ENCODE measurements at places on chromosomes 6 and 20.

- DNase-seq = no peak
Measured at GRCh38 chr6:119065382-119065781, 13.1 kb downstream of the FAM184A start.

GRCh38 chr6:100488244-100488643 lies 23.5 kb upstream of the SIM1 start:
- DNase-seq = no peak

DNA sequence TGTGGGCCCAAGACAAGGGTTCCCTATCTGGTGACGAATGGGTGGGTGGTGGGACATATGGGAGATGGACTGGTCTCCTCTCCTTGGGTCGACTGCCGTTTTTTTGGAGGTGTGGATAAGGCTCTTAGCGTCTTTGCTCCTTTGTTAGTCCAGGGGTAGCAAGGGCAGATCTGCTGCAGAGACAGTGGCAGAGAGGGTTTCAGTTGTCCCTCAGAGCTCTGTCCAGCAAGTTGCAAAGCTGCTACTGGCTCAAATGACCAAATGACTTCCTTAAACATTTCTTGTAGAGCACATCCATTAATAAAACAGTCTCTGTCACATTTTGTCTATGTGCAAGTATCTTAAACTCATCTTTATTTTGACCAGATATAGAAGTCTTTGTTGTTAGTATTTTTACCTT lies 508.0 kb upstream of the ADGRB3 start:
- no peak for DNase-seq

DNA sequence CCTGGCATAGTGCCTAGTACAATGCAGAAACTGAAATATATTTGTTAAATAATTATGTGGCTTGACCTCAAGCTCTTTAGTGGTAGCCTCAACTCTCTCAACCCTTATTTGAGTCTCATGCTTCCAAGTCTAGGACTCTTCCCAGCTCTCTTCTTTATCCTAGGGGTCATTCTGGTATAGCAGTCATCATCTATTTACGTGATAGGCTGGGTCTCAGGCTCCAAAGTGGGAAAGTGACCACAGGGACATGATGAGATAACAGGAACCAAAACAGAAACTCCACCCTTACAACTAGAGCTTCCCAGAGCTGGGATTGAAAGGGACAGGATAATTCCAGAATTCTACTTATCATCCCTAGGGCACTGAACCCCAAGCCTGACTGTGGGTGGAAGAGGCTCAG lies 17.7 kb upstream of the MAP3K7 start:
- no peak for DNase-seq

GRCh38 chr6:105681061-105681460 lies 278.2 kb upstream of the PREP start:
- no peak for DNase-seq

GRCh38 chr6:148824960-148825359 lies 78.1 kb downstream of the UST start:
- DNase-seq = no peak

GRCh38 chr20:62921119-62921687 lies 5.1 kb downstream of the DIDO1 start:
- DNase-seq = peak; percentile 53

DNA sequence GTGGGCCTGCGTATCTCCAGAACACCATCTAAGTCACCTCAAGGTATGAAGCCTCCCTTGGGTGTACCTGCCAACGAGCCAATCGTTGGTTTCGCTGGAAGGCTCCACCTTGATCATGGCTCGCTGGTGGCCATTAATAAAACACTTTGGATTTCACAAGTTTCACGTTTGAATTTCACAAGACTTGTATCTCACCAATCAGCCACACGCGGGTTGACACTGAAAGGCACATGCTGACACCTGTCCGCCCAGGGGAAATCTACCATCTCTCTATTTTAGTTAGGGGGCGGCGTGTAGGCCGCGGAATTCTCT lies 586 bp upstream of the HMGA1 start:
- DNase-seq = peak; percentile 27

DNA sequence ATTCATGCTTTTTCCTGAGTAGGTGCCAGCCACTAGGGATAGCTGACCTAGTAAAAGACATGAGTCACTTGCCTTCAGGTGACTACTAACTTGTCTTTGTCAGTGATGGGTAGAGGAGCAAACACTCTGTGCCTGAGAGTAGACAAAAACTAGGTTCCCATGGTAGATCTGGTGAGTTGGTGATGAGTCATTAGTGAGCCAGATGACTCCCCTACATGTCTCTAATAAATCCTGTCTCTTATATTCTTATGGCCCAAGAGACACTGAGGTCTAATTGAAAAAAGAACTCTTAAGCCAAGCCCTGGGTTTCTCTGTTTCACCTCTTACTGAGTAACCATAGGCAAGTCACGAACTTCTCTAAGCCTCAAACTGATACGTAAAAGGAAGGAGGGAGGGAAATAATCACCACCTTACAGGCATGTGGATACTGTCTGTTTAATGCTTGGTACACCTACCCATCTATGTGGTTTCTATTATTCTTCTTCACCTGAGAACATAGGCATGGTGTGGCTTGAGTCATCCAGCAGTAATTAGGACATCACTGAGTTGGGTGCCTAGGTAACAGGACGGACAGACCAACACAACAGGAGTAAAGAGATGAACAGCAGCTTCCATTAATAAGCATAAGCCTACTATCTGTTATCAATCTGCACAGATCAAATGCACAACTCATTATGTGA lies 20.3 kb downstream of the TTPAL start:
- peak; percentile 99 for DNase-seq

GRCh38 chr20:15179381-15179780 lies 842.0 kb upstream of the FLRT3 start:
- no peak for DNase-seq

GRCh38 chr20:61371501-61372136 lies 119.6 kb downstream of the CDH4 start:
- peak; percentile 5 for DNase-seq

DNA sequence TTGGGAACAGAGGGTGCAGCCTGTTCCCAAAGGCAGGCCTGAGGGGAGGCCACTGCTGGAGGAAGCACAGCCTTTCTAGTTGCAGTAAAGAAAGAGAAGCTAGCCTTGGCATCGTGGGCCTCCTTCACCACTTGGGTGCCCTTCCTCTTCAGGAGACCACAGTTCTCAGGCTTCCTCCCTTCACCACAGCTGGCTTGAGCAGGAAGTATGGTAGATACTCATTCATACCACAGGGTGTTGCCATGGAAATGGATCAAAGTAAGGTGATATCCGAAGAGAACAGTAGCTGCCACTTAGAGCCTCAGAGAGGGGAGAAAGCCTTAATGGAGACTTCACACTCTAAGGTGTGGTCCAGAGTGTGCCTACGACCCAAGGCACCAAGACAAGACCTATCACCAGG lies 120.4 kb upstream of the RIPOR2 start:
- DNase-seq = no peak

DNA sequence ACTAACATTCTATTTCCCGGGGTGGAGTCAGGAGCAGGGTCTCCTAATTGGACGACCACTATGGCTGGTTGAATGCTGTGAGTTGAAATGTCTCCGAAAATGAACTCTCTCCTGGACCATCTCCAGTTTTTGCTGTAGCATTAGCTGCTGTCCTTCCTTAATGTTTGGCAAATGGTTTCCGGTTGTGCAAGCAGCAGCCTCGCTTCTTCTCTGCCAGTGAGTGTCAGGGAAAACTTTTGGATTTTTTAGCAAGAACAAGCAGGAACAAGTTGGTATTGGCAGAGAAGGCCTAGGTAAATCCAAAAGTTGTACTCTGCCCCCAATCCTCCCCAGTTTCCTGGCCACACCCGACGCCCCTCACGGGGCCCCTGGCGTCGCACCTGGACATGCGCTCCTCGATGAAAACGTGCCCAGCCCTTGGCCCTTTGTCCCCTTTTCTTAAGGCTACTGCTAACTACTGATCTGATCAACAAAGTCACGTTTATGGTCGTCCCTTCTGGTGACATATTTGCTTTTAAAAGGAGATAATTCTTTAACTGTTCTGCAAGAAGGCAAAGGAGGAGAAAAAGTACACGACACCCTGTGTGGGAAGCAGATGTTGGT lies 103.2 kb downstream of the ARMC2 start:
- peak; percentile 44 for DNase-seq

GRCh38 chr20:58969439-58969838 lies 11.6 kb upstream of the NELFCD start:
- no peak for DNase-seq

DNA sequence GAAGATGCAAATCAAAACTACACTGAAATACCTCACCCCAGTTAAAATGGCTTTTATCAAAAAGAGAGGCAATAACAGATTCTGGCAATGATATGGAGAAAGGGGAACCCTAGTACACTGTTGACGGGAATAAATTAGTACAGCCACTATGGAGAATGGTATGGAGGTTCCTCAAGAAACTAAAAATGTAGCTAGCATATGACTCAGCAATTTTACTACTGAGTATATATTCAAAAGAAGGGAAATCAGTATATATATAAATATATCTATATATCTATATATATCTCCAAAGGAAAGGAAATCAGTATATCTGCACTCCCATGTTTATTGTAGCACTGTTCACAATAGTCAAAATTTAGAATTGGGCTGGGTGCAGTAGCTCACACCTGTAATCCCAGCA lies 113.9 kb downstream of the KLHL32 start:
- DNase-seq = no peak

- peak; percentile 77 for DNase-seq
Measured at GRCh38 chr6:109513571-109514071, 30.6 kb upstream of the ZBTB24 start.

- DNase-seq = no peak
Measured at GRCh38 chr6:31582230-31582643, at the start of gene LTB. Gene LTB (minus strand): TSS chr6:31582424. CDS start chr6:31582417, 7 bp downstream.

- DNase-seq = no peak
Measured at GRCh38 chr20:20253744-20254330, 114.1 kb upstream of the INSM1 start.

GRCh38 chr20:24657196-24657595 lies 187.8 kb downstream of the SYNDIG1 start:
- peak; percentile 22 for DNase-seq

- no peak for DNase-seq
Measured at GRCh38 chr6:34120953-34121675, 24.8 kb downstream of the GRM4 start.

DNA sequence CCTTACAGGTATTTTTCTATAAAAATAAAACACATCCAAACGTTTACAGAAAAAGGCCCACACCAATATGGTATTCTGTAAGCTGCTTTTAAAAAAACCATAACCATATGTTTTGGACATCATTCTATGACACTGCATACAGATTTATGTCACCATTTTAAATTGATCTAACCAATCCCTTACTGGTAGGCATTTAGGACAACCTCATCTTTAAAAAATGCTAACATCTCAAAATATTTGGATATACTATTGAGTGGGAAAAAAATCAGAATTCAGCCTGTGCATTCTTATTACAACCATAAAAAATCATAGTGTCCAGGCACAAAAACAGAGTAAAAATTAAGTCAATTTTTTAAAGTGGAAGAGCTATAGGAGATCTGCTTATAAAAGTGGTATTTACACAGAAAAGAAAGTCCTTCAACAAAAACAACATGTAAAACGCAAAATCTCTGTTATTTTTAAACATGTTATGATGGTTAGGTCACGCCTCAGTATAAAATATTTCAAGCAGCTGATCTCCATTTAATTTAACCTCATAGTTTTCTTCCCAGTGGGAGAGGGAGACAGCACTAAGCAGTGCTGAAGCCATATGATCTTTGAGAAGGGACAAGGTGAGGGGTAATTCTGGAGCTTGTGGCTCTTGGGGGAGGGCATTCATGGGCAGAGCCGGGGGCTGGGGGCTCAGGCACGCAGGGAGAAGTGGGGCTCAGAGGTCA lies 21.2 kb downstream of the TRAM2 start:
- peak; percentile 69 for DNase-seq

DNA sequence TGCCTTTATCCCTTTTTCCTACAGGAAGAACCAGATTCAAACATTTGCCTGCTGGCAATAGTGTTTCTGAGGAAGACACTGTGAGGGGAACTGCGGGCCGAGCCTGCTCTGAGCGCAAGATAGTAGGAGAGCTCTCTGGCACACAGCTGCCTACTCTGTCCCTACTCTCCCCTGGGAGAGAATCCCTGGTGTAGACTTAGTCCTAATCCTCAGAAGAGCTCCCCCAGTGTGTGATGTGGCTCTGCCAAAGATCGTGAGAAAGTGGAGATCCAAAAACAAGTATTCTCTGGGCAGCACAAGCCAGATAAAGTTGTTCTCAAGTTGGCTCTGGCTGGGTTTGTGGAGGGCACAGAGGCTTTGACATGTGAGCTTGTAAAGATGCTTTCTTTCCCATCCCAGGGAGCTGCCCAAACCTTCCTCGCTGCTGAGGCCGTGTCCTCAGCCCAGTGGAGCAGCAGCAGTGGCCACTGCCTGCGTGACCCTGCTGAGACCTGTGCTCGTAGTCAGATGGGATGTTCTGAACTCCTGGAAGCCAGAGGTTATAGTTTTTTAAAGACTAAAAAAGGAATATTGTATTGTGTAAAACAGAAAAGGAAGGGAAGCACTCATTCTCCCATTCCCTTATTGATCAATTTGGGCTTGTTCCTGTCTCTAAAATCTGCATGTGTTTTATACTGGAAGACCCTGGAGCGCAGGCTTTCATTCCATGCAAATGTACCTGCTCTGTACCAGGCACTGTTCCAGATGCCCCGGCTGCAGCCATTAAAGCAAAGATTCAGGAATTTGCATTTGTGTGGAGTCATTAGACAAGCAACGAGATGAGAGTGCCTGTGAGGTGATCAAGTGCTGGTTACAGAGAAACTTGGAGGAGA lies 30.7 kb downstream of the PNLDC1 start:
- DNase-seq = no peak

GRCh38 chr6:105336986-105337385 lies 65.9 kb downstream of the PREP start:
- no peak for DNase-seq

- peak; percentile 35 for DNase-seq
Measured at GRCh38 chr6:70107852-70108629, 194.8 kb downstream of the COL9A1 start.

- DNase-seq = no peak
Measured at GRCh38 chr20:61356196-61356595, 104.1 kb downstream of the CDH4 start.

DNA sequence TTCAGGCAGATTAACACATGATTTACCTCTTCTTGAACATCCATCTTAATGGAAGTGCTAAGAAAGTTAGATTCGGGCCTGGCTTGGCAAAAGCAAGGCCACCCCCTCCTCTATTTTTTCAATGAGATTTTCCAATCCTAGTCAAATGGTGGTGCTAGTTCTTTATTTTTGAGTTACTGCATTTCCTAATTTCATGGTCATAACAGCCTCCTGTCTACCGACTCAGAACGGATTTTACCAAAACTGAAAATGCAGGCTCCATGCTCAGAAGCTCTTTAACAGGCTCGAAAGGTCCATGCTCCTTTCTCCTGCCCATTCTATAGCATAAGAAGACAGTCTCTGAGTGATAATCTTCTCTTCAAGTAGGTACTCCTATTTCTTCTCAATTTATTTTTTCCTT lies 117.2 kb upstream of the ESR1 start:
- DNase-seq = no peak
